T-cell (primary cell): ENCODE measurements at places on chromosomes 5 and 9. TPM values are rescaled to one million over a fixed set of nuclear protein-coding genes. Genes with fewer than 3 reads are reported as not detected.

ABLIM3 gene
- total RNA-seq, result 0.30 TPM

STC2 gene
- 1.1 TPM for total RNA-seq

PGM5 gene
- not detected for total RNA-seq

PCDHB15 gene
- total RNA-seq, result not detected

OTULINL gene
- total RNA-seq, result 50.1 TPM

CDC20B gene
- total RNA-seq, result not detected

GAS1 gene
- 0.32 TPM for total RNA-seq

DAB2IP gene
- total RNA-seq, result 0.28 TPM

ADAMTS6 gene
- 5.3 TPM for total RNA-seq

FAM163B gene
- total RNA-seq, result not detected

RMRP gene
- total RNA-seq, result 12,452 TPM

OSMR gene
- total RNA-seq, result 0.26 TPM

AK8 gene
- not detected for total RNA-seq

FOXD4 gene
- total RNA-seq, result not detected

SPAAR gene
- total RNA-seq, result not detected

FST gene
- total RNA-seq, result not detected

PAEP gene
- total RNA-seq, result not detected

EIF4EBP3 gene
- total RNA-seq, result 23.6 TPM

GALNT10 gene
- total RNA-seq, result 37.0 TPM

PCDHB14 gene
- not detected for total RNA-seq

PCDHGB6 gene
- total RNA-seq, result 0.59 TPM

SLC36A2 gene
- total RNA-seq, result not detected

PPP2R2B gene
- total RNA-seq, result 4.8 TPM

DMGDH gene
- total RNA-seq, result 0.70 TPM

SEMA5A gene
- 1.3 TPM for total RNA-seq

ENTPD2 gene
- total RNA-seq, result 0.32 TPM

MVB12B gene
- 10.6 TPM for total RNA-seq

LRRC70 gene
- 0.43 TPM for total RNA-seq

HEMGN gene
- total RNA-seq, result 2.0 TPM

ELAVL2 gene
- total RNA-seq, result not detected

WDR41 gene
- total RNA-seq, result 13.0 TPM

NEUROG1 gene
- not detected for total RNA-seq

RXFP3 gene
- not detected for total RNA-seq

MYOZ3 gene
- total RNA-seq, result not detected

SPOCK1 gene
- not detected for total RNA-seq

SPINK14 gene
- not detected for total RNA-seq

LCN12 gene
- 3.3 TPM for total RNA-seq

ZNF366 gene
- not detected for total RNA-seq

RNF145 gene
- 62.8 TPM for total RNA-seq

WDR38 gene
- not detected for total RNA-seq

NR5A1 gene
- total RNA-seq, result 0.29 TPM

BRINP1 gene
- total RNA-seq, result not detected
